Activated naive CD4-positive, alpha-beta T cell treated with anti-CD3 and anti-CD28 coated beads, Interleukin-2, amount 10 ng/mL, durations not matched to agents 7 days and 5 days (primary cell): ENCODE measurements at places on chromosomes 6 and 20.

DNA sequence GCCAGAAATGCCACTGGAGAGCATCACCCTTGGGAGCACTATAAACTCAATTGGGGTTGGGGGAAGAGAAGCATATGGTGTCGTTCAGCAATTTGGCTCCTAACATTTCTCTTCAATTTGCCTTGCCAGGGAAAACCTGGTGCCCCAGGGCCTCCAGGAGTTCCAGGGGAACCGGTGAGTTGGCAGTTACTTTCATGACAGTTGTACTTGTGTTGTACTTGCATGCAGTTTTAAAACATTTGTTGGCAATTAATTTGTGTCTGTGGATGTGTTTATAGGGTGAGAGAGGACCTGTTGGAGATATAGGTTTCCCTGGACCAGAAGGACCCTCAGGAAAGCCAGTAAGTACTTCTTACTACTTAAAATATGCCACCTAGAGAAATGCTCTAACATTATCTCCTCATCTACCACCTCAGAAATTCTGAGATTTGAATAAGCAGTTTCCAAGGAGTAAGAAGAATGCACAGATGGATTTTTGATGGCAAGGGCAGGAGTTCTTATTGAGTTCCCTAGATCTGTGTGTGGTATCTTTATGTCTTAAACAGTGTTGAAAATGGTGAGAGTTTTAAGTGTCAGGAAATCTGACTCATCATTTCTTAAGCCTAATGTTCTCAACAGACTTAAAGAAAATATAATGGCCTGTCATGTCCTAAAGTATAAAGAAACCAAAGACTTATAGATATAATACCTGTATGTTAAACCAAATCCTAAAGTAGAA, 122.5 kb downstream of the COL9A1 start:
- no peak for DNase-seq
- H3K27ac ChIP-seq, result no peak overlapping the region
- H3K4me3 ChIP-seq, result no peak overlapping the region
- H3K4me1 ChIP-seq, result no peaks in the 10 kb centered on the region

DNA sequence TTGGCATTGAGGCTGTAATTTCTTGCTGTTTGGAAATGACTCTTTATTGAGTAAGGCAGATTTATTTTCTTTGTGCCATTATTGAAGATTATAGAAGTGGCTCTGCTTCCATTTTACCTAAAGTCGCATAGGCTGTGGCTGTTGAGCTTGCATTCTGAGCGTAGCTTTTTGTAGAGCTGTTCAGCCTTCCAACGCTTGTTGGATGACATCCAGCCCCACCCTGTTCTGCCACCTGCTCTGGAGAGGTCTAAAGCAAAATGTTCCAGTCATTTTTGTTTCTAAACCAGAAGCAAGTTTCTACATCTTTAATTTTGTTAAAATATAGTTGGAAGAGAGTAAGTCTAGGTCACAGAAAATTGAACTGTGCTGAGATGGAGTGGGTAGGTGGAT, 24.4 kb downstream of the UST start:
- H3K27me3 ChIP-seq, result peaks cover 31% of the 10 kb centered on the region
- H3K36me3 ChIP-seq, result no peaks in the 10 kb centered on the region
- H3K27ac ChIP-seq, result no peak overlapping the region
- H3K4me1 ChIP-seq, result peaks cover 10% of the 10 kb centered on the region
- no peak overlapping the region for H3K4me3 ChIP-seq
- no peak for DNase-seq

DNA sequence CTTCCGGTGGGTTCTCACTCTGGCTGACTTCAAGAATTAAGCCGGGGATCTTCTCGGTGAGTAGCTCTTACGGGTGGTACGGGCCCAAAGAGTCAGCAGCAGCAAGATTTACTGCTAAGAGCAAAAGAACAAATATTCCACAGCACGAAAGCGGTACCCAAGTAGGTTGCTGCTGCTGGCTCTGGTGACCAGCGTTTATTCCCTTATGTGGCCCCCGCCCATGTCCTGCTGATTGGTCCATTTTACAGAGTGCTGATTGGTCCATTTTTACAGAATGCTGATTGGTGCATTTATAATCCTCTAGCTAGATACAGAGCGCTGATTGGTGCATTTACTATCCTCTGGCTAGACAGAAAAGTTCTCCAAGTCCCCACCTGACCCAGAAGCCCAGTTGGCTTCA, 44.3 kb downstream of the FAM50B start:
- H3K27me3 ChIP-seq, result peaks cover 36% of the 10 kb centered on the region
- H3K4me1 ChIP-seq, result no peaks in the 10 kb centered on the region
- no peak for DNase-seq
- peak overlapping the region; percentile 53 for H3K27ac ChIP-seq

GRCh38 chr6:169200893-169201514, 52.6 kb downstream of the THBS2 start:
- no peak for DNase-seq
- no peaks in the 10 kb centered on the region for H3K4me1 ChIP-seq
- peaks cover 9% of the 10 kb centered on the region for H3K27me3 ChIP-seq
- no peak overlapping the region for H3K4me3 ChIP-seq
- no peaks in the 10 kb centered on the region for H3K36me3 ChIP-seq

DNA sequence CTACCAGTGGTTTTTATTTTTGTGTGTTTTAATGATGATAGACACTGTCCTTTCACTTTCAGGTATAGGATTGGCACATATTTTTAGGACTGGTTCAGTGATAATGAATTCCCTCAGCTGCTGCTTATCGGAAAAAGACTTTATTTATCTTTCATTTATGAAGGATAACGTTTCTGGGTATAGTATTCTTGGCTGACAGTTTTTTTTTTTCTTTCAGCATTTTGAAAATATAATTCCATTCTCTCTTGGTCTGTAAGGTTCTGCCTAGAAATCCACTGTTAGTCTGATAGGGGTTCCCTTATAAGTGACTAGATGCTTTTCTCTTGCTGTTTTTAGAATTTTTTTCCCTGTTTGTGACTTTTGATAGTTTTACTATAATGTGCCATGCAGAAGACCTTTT, 313.1 kb downstream of the TENT5A start:
- H3K27me3 ChIP-seq, result no peaks in the 10 kb centered on the region
- H3K4me1 ChIP-seq, result no peaks in the 10 kb centered on the region
- H3K27ac ChIP-seq, result no peak overlapping the region
- no peaks in the 10 kb centered on the region for H3K36me3 ChIP-seq

- peaks cover 13% of the 10 kb centered on the region for H3K27me3 ChIP-seq
- DNase-seq, result no peak
- no peaks in the 10 kb centered on the region for H3K36me3 ChIP-seq
- H3K27ac ChIP-seq, result no peak overlapping the region
- H3K4me3 ChIP-seq, result no peak overlapping the region
These were observed 280.9 kb downstream of the CDH26 start for GRCh38 chr20:60238992-60239660.

- no peak for DNase-seq
- no peak overlapping the region for H3K4me3 ChIP-seq
- H3K4me1 ChIP-seq, result no peaks in the 10 kb centered on the region
- no peaks in the 10 kb centered on the region for H3K27me3 ChIP-seq
- no peaks in the 10 kb centered on the region for H3K36me3 ChIP-seq
- no peak overlapping the region for H3K27ac ChIP-seq
These were observed 223.7 kb downstream of the TAF4 start for GRCh38 chr20:61841966-61842365.
